ENCODE measurements at places on chromosomes 7 and 10. TPM values are rescaled to one million over a fixed set of nuclear protein-coding genes. Genes with fewer than 3 reads are reported as not detected.

The CPXM2 gene
- total RNA-seq = 2.1 TPM

The RNF148 gene
- total RNA-seq = 1.1 TPM

The OGDHL gene
- total RNA-seq = 0.91 TPM

The SRPK2 gene
- 50.6 TPM for total RNA-seq

The UCN3 gene
- total RNA-seq = not detected

The TMEM196 gene
- total RNA-seq = not detected

The RBM48 gene
- 11.0 TPM for total RNA-seq

The GTPBP4 gene
- 43.2 TPM for total RNA-seq

The MSS51 gene
- total RNA-seq = 0.65 TPM

The COMTD1 gene
- total RNA-seq = 15.9 TPM

The CDNF gene
- total RNA-seq = 0.32 TPM

The CH25H gene
- not detected for total RNA-seq

The VSIR gene
- total RNA-seq = 6.5 TPM

The NUTM2E gene
- under 0.01 TPM for total RNA-seq

The IL6 gene
- total RNA-seq = 16.3 TPM

The LAMB1 gene
- total RNA-seq = 442 TPM

The ANKRD30A gene
- total RNA-seq = not detected

The HMX3 gene
- total RNA-seq = not detected

The BTBD16 gene
- total RNA-seq = not detected

The CRCP gene
- 25.2 TPM for total RNA-seq

The CABCOCO1 gene
- 0.97 TPM for total RNA-seq

The EN2 gene
- total RNA-seq = not detected

The PAPOLB gene
- total RNA-seq = 0.15 TPM

The EPHA1 gene
- total RNA-seq = not detected

The SP8 gene
- not detected for total RNA-seq

The RELN gene
- 1.6 TPM for total RNA-seq

The GNAT3 gene
- not detected for total RNA-seq

The GRM3 gene
- not detected for total RNA-seq

The MTURN gene
- total RNA-seq = 2.1 TPM

The MRPS17 gene
- total RNA-seq = 33.3 TPM

The ASCC1 gene
- 29.6 TPM for total RNA-seq

The FGL2 gene
- total RNA-seq = under 0.01 TPM

The MMRN2 gene
- 377 TPM for total RNA-seq

The NUTM2B gene
- total RNA-seq = 0.15 TPM

The COL13A1 gene
- total RNA-seq = 37.2 TPM

The CALML5 gene
- total RNA-seq = not detected

The PRKG1 gene
- 1.1 TPM for total RNA-seq

The ITPRID1 gene
- not detected for total RNA-seq

The ANXA8 gene
- total RNA-seq = not detected

The HGF gene
- 1.8 TPM for total RNA-seq

The C7orf33 gene
- not detected for total RNA-seq

All from epithelial cell of umbilical artery (primary cell).